RCC 7860 (cell line): ENCODE measurements at places on chromosomes 5 and 9.

GRCh38 chr5:138869763-138870500, 5.2 kb downstream of the LRRTM2 start:
- DNase-seq, result peak; percentile 15

GRCh38 chr9:125682340-125682739, 24.7 kb downstream of the MAPKAP1 start:
- DNase-seq, result no peak

- DNase-seq, result peak; percentile 57
Measured at GRCh38 chr5:127077366-127077765, 4.1 kb upstream of the C5orf63 start.

DNA sequence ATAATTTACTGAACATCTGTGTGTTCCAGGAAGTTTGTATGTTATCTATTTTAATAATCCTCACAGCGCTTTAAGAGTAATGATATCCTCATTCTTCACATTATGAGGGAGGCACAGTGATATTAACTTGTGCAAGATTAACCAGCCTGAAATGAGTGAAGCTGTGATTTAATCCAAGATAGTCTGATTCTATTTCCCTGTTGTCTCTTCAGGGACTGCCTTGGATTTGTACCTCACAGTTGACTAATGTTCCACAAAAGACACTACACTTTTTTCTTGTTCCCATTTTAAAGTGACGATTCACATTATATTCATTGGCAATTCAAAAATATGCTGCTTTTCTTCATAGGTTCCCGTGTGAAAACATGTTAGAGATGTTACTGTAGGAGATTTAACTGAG, 125.3 kb upstream of the GNA14 start:
- no peak for DNase-seq

DNA sequence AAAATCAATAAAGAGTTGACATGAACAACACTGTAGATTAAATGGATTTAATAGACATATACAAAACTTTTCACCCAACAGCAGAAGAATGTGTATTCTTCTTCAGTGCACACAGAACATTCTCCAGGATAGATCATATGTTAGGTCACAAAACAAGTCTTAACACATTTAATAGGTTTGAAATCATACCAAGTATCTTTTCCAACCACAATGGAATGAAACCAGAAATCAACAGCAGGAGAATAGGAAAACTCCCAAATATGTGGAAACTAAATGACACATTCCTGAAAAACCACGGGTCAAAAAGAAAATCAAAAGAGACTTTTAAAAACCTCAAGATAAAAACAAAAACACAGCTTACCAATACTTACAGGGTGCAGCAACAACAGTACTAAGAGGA, 790.1 kb upstream of the ZNF608 start:
- DNase-seq, result no peak

DNA sequence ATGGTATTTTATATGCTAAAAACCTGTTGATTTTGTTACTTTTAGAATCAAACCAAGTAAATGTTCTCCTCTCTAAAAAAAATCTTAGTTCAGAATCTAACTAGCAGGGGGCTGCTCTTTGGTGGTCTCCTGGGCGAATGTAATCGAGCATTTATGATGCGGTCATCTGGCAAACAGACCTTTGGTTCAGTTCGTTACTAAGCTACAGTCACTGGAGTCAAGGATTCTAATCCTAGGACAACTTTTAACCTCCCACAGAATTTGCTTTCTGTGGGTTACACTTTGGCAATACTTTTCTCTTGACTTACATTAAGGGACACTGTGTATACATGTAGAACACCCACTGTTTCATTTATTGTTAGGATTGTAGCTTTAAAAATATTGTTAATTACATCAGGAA, 26.3 kb upstream of the FREM1 start:
- DNase-seq, result no peak

GRCh38 chr5:77200663-77201062, 9.8 kb upstream of the PDE8B start:
- DNase-seq, result no peak

DNA sequence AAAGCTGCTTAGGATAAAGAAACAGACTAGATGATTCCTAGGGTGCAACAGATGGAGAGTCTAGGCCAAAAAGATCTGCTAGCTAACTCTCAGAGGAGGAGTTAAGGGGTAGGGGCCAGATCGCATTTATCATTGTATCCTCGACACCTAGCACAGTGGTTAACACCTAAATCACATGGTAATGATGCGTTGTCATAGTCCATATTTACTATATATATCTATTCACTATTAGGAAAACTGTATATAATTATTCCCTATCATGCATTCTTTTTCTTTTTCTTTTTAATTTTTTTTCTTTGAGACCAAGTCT, 92.8 kb upstream of the SLC44A1 start:
- DNase-seq, result no peak

GRCh38 chr5:57324181-57324580, 150.3 kb downstream of the GPBP1 start:
- no peak for DNase-seq

DNA sequence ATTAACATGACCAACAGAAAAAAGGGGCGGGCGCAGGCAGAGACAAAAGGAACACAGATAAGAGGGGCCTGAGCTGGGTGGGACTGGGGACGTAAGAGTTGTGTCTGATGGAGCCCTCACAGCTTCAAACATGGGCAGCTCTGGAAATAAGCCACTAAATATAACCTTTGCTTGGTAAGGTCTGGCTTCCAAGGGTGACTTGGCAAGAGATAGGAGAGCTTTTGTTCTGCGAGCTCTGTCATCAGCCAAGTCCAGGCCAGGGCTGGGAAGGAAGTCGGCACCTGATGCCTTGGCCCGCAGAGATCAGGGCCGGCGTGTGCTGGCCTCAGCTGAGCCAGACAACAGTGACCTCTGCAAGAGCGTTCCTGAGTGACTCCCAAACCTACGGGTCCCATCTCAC, 11.8 kb downstream of the TRUB2 start:
- no peak for DNase-seq

- no peak for DNase-seq
Measured at GRCh38 chr9:127567730-127568617, 44.1 kb upstream of the STXBP1 start.

GRCh38 chr5:168822745-168823281, 243.6 kb upstream of the PANK3 start:
- DNase-seq, result peak; percentile 13

DNA sequence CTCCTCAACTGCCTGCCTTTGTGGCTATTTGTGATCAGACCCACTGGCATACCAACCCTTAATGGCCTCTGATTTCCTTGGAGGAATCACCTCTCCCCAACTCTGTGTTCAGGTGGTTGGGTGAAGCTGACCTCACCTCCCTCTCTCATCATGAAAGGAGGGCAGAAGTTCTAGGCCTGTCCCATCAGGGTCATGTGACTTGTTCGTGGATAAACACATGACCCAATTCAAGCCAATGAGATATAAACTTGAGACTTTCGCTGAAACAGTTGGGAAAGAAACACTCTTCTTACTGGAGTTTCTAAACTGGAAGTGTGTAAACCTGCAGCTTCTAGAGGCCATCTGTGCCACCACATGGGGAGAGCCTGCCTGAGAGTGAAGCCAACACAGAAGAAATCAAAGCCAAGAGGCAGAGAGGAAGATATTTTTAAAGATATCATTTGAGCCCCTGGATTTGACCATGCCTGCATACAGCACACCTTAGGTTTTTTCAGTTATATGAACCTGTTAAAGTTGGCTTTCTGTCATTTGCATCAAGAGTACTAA, 5.8 kb downstream of the GABBR2 start:
- DNase-seq, result no peak

DNA sequence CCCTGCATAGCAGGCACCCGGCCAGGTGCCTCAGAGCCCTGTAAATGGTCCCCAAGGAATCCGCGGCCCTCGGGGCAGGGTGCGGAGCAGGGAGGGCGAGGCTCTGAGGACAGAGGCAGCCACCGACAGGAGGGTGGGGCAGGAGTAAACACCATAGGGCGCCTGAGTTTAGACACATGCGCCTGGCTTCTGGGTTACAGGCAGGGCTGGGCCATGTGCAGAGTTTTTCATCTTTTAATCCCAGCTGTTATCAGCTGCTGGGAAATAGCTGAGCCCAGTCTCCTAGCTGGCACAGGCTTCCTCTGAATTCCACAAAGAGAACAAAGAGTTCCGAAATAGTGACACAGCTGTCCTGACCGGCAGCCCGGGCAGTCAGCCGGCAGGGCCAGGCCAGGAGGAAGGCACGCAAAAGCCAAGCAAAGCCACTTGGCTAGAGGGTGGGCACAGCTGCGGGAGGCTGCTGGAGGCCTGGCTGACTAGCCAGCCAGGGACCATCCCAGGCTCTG, 98.9 kb upstream of the PHYKPL start:
- no peak for DNase-seq

DNA sequence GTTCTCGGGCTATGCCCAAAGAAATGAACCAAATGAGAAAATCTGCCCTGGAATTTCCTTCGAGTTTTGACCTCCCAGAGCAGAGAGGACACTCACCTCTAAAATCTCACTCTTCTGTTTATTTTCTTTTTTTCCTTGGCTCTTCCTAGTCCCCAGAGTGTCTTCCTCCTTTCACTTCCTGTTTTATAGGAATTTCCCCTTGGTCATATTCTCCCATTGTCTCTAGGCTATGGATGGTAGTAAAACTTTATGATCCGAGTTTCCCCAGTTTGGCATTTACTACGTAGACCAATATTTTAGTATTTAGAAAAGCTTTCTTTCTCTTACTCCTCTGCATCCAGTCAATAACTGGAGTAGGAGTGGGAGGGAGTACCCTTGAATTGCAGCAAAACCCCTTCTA, 354.5 kb upstream of the ZNF608 start:
- no peak for DNase-seq

GRCh38 chr5:83973925-83974815, 253.5 kb upstream of the HAPLN1 start:
- no peak for DNase-seq

DNA sequence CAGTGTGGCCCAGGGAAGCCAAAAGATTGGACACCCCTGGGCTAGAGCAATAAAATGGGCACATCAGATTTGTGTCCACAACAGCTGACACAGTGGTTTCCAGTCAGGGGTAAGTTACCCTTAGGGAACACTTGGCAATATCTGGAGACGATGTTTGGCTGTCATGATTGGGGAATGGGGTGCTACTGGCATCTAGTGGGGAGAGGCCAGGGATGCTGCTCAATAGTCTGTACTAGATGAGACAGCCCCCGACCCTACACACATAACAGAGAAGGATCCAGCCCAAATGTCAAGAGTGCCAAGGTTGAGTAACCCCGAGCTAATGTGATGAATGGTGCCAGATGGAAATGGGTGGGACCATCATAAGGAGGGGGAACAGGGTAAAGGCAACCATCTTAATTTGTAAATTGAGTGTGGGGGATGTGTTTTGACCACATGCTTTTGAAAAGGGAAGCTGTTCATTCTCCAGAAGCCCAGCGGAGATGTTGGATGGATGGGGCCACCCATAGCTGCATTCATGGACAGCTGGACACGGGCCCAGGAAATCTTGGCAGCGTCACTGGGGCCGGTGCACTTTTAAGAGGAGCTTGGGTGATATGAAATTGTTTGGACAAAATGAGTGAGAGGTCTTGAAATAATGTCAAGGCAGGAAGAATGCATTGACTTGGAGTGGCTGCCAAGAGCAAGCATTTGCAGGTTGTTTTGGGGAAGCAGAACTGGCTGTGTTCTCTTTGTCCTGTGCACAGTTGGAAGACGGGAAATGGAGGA, 33.4 kb downstream of the SYK start:
- DNase-seq, result no peak

- peak; percentile 51 for DNase-seq
Measured at GRCh38 chr5:55159763-55160492, at the start of gene GPX8. Gene GPX8 (plus strand): TSS chr5:55160171. CDS start chr5:55160193, 22 bp downstream.

DNA sequence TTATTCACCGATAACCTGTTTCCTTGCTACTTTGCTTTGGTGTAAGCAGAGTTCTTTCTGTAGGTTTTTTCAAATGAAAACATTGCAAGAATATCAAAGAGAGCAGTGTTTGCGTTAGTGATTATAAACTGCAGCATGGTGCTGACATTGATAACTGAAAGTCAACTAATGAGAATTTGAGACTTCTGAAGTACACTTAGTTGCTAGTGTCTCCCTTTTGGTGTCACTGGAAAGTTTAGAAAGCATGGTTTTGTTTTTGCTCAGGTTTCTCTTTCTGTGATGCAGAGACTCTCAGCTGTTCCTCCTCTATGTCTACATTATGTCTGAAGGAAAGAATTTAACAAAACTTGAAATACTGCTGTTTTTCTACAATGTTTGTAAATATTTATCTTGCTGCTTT, 80.2 kb upstream of the ZNF169 start:
- no peak for DNase-seq

- no peak for DNase-seq
Measured at GRCh38 chr9:98960409-98960808, 16.7 kb downstream of the COL15A1 start.

GRCh38 chr5:122908662-122909061, 63.2 kb downstream of the SNX24 start:
- no peak for DNase-seq

DNA sequence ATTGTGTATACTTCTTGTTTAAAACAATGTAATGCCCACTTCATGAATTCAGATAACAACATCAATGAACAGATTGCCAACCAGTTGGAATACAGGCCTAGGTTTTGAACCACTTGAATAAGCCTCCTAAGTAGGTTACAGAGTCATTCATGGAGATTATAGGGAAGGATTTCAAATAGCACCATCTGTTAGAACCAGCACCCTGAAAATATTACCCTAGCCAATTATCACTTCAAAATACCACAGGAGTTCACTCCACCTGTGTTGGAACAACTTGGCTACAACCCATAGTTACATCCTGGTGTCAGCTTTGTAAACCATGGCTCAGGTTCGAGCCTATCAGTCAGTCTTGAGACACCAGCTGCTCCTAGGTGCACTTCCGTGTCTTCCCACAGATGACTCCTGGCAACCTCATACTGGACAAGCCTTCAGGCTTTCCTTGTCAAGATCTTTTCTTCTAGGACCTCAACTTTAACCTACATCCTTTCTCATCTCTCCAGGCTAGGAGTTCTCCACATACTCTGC, 350.0 kb downstream of the DEPDC1B start:
- DNase-seq, result no peak

GRCh38 chr9:116468793-116469527, 218.1 kb upstream of the TRIM32 start:
- no peak for DNase-seq

DNA sequence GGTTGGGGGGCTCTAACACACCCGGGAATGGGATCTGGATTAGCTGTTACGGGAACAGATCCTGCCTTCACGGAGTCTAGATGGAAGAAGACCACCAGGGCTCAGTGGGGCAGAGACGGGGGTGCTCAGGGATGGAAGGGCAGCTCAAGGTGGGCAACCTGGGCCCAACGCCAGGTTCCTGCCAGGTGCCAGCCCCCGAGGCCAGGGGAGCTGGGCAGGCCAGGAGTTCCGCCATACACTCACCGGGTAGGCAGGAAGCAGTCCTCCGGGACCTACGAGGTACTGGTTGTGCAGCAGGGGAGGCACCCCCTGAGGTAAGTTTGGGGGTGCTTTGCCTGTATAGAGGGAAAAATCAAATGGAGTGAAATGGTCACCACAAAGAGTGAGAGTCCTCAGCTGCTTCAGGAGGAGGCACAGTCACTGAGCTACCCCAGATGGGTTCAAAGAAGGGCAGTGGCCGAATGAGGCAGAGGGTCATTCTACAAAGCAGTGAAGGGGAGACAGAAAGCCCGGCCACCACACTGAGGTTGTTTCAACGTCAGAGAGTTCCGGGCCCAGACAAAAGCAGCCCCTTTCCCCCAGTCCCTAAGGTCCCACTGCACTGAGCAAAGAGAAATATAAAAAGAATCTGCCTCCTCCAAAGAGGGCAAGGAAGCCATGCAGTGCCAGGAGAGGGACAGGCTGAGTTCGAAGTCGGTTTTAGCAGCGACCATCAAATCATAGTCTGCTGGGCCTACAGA, 110.0 kb downstream of the UBE2R2 start:
- DNase-seq, result no peak
